Activated CD4-positive, alpha-beta T cell treated with anti-CD3 and anti-CD28 coated beads, Interleukin-2, amount 50 U/mL, for 16 hours (primary cell): ENCODE measurements at places on chromosomes 3 and 15.

DNA sequence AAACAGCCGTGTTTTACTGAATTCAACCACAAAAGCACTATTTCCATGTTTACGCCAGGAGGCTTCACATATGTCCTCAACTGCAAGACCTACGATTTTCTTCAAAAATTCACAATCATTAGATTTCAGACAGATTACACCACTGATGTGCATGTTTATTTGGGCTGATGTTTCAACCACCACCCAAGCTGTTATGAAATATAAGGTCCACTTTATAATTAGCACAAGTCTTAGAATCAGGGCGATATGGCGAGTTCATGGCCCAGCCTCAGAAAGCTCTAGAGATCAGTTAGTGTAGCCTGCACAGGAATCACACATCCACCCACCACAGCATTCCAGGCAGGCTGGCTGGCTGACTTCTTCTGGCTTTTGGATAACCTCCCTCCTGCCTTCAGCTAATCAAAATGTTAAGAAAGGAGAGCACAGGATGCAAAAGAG is 15.4 kb downstream of the SH3BP5 start:
- DNase-seq, result no peak

GRCh38 chr3:14256561-14257342 is 78.1 kb downstream of the LSM3 start:
- no peak for DNase-seq

DNA sequence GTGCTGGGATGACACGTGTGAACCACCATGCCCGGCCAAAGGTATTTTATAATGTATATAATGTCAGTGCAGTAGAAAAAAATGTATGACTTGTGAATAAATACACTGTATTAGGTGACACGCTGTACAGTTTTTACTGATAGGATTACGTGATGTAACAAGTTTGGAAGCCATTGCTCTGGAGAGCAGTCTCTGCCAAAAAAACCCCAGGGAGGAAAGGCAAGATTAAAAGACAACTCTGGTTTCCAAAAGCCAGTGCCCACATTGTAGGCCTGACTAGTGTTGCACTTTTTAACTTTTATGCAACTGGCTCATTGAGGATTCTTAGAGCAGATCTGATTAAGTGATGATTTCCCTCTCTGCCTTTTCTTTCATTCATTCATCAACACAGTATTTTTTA is 62.0 kb upstream of the SLC2A2 start:
- DNase-seq, result no peak

DNA sequence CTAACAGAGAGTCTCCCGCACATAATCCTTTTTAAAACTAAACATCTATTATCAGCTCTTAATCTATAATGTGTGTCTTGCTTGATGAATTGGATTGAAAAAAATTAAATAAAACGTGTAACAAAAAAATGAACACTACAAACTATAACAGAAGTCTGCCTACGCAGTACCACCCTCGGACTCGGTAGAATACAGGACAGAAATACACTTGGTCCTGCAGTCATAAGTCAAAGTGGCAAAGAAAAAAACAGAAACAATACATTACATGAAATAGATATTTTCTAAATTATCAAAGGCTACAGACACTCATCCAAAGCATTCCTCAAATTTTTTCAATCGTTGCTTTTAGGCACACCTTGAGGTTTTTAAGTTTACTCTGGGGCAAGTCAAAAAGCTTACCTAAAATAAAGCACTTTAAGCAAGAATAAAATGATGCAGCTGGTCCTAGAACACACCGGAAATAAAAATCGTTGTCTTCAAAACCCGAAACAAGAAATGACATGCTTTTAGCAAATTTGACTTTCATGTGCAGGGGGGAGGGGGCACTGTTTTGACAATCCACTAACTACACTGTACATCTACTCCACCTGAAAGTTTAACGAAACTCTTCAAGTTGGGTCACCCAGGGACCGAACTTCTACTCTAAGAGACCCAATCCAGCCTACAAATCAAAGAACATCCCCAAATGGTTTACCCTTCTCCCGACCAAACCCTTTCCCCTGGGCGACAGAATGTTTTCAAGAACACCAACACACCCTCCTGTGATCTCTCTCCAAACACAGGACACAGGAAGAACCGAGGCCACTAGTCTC is 1.3 kb downstream of the ADAM10 start:
- peak; percentile 74 for DNase-seq

- DNase-seq, result no peak
Observed at GRCh38 chr3:128858167-128858566, 21.3 kb upstream of the ACAD9 start.

DNA sequence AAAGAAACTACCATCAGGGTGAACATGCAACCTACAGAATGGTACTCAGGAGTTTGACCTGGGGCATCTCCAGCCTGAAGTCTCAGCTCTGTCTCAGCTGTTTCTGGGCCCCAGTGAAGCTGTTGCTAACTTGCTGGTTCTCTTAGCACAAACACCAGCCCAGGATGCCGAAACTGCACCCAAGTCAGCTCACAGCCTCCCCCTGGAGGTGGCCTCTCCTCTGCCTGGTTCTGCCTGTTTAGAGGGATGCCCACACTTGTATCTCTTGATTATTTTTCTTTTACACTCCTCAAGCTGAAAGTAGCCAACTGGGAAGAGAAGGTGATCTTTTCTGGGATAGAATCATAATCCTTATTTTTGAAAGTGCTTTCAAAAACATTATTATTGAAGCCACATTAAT is 289.0 kb upstream of the RASGRP1 start:
- DNase-seq, result peak; percentile 8

- DNase-seq, result peak; percentile 14
Observed at GRCh38 chr3:13229273-13229949, 156.2 kb upstream of the IQSEC1 start.

GRCh38 chr15:85464471-85464870 is 84.1 kb downstream of the AKAP13 start:
- DNase-seq, result no peak

DNA sequence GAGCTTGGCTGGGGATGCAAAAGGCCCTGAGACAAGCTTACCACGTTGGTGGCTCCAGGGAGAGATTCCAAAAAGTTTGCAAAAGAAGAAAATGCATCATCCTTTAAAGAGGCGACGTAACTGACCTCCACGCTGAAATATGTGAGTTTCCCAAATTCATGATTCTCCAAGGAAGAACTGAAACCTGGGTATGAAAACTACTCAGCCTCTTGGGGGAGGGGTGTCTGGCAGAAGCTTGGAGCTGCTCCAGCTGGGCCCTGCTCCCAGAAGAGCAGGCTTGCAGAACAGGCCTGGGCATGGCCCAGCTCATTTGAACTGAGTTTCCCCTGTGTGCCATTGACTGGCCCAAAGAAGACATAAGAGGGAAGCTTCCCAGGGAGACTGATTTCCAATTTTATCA is 20.5 kb downstream of the CPN2 start:
- no peak for DNase-seq

GRCh38 chr15:60005352-60006202 is 1.5 kb downstream of the FOXB1 start:
- no peak for DNase-seq

GRCh38 chr15:75449585-75450306 is 1.7 kb downstream of the SIN3A start:
- DNase-seq, result no peak

GRCh38 chr3:196486263-196486662 is 17.3 kb downstream of the RNF168 start:
- no peak for DNase-seq

DNA sequence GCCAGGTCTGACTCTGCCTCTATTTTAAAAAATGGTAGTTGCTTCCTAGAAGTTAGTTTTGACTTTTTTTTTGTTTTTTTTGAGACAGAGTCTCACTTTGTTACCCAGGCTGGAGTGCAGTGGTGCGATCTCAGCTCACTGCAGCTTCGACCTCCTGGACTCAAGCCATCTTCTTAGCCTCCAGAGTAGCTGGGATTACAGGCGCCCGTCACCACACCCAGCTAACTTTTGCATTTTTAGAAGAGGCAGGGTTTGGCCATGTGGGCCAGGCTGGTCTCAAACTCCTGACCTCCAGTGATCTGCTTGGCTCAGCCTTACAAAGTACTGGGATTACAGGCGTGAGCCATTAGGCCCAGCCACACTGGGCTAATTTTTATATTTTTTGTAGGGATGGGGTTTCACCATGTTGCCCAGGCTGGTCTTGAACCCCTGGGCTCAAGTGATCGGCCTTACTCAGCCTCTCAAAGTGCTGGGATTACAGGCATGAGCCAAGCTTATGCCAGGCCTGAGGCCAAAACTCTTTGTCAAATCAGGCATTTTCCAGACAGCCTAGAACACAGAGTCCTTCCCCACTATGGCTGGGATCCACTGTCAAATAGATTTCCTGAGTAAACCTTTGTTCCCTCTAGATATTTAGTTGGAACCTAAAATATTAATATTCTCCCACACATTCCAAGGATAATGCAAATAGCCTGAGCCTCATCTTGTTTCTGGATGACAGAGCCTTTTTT is 13.7 kb downstream of the C3orf62 start:
- DNase-seq, result no peak
